ENCODE measurements at places on chromosomes 5 and 9. TPM values are rescaled to one million over a fixed set of nuclear protein-coding genes. Genes with fewer than 3 reads are reported as not detected.

Gene OTP
- total RNA-seq: not detected

Gene TMEM245
- total RNA-seq: 32.0 TPM

Gene SLCO6A1
- total RNA-seq: not detected

Gene DIPK1B
- 1.1 TPM for total RNA-seq

Gene IL3
- total RNA-seq: not detected

Gene LECT2
- not detected for total RNA-seq

Data from bronchial smooth muscle cell (primary cell).